ENCODE measurements at places on chromosomes 7 and 10.

- no peak for DNase-seq
Measured at GRCh38 chr7:158606671-158607424, 19.2 kb upstream of the PTPRN2 start.

- DNase-seq: no peak
Measured at GRCh38 chr7:143493751-143494150, 16.1 kb downstream of the TAS2R41 start.

- DNase-seq: no peak
Measured at GRCh38 chr7:116942504-116942903, 10.8 kb upstream of the ST7 start.

DNA sequence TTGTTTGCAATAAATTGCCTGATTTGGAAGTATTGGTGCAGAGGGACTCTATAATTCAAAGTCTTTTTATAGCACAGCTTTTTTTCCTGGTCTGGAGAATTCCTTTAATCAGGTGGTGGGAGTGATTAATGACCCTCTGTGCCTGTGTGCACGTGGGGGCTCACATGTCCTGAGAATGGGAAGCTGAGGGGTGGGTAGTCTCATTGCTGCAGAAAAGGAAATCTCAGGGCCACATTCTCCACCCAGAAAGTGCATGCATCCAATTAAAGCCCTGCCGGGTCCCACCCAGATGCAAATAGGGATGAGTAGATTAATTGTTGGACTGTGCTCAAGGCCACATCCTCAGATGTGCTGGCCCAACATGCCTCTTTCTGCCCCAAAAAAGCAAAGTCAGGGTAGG is 324.7 kb downstream of the CXCL12 start:
- no peak for DNase-seq

GRCh38 chr10:43925793-43926192 is 277.1 kb upstream of the ZNF32 start:
- DNase-seq: no peak

GRCh38 chr10:71078454-71079145 is 133.8 kb upstream of the UNC5B start:
- no peak for DNase-seq

GRCh38 chr7:108314551-108314950 is 141.7 kb downstream of the NRCAM start:
- no peak for DNase-seq

DNA sequence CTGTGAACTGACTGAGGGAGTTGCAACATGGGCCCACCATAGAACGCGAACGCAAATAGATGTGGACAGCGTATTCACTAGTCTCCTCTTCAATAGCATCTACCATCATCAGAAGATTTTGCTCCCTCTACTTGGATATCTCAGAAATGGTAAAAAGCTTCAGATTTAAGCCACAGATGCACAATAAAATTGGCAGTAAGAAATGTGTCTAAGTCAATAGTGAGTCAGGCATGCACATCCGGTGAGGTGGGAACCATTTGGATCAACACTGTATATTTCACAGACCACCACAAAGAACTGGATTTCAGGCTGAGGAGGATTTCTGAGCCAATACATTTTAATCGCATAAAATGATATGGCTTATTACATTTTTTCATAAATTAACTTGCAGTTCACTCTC is 111.5 kb upstream of the ADAM12 start:
- DNase-seq: no peak

DNA sequence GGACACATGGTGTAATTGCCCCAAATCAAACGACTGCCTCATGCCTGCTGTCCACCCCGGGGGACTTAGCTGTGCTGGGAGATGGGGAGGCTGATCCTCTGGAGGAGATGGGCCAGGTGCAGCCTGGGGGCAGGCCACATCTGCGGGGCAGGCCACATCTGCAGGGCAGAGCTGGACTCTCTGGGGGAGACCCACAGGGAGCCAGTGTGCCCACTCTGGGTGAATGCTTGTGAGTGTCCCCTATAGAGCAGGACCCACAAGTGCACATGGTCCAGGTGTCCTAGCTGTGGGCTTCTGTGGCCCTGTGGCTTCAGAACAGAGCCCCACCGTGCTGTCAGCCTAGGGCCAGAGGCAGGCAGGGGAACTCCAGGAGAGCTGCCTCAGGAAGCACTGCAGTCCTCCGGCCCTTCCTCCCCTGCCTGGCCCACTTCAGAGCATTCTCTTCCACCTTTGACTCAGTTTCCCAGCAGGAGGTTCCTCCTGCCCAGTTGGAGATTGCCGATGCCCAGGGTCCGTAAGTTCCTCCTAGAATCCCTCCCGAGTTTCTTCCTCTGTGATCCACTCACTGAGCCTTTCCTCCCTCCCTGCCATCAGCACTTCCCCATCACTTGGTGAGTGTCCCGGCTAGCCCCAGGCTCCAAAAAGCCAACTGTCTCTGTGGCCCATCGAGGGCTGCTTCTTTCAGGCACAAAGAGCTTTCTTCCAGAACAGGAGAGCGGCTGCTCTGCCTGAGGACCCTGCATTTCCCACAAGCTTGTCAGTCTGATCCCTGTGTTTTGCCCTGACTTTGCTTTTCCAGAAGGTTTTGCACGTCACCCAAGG is 50.3 kb downstream of the ADCYAP1R1 start:
- DNase-seq: no peak

- no peak for DNase-seq
Measured at GRCh38 chr10:108327706-108328105, 1163.2 kb upstream of the SORCS1 start.

GRCh38 chr7:74498354-74498753 is 44.6 kb downstream of the GTF2IRD1 start:
- no peak for DNase-seq

DNA sequence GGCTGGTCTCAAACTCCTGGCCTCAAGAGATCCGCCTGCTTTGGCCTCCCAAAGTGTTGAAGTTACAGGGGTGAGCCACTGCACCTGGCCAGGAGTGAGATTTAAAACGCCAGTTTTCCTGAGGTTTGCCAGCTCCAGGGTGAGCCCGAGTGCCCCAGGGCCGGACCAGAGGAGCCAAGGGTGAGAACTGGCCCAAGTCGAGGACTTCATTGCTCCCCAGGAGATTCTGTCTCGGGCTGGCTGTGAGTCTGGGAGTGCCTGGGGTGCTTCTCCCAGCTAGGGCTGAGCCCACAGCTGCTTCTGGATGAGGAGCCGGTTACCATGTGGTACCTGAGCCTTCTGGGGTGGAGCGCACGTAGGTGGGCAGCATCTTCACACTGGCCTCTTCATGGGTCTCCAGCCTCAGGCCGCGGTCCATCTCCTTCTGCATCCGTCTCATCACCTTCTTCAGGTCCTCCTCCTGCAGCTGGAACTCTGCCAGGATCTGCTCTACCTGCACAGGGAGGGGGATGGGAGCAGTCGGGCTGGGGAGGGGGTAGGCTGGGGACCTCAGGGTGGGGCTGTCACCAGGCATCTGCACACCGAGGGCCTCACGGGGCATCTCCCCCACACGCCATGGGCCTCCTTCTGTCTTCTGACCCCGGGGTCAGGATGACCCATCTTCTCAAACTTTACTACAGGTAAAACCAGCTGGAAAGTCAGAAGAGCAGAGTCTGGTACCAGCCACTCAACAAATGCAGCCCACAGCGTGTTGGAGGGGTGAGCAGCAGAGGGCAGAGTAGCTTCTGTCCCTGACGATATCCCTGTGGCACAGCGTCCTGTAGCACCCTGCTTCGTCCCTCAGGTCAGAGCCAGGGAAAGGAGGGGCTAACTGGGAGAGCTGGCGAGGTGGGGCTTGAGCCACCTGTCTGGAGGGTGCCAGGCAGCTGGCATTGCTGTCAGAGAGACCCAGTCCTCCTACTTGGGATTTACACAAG is 12.1 kb upstream of the MYL7 start:
- no peak for DNase-seq

DNA sequence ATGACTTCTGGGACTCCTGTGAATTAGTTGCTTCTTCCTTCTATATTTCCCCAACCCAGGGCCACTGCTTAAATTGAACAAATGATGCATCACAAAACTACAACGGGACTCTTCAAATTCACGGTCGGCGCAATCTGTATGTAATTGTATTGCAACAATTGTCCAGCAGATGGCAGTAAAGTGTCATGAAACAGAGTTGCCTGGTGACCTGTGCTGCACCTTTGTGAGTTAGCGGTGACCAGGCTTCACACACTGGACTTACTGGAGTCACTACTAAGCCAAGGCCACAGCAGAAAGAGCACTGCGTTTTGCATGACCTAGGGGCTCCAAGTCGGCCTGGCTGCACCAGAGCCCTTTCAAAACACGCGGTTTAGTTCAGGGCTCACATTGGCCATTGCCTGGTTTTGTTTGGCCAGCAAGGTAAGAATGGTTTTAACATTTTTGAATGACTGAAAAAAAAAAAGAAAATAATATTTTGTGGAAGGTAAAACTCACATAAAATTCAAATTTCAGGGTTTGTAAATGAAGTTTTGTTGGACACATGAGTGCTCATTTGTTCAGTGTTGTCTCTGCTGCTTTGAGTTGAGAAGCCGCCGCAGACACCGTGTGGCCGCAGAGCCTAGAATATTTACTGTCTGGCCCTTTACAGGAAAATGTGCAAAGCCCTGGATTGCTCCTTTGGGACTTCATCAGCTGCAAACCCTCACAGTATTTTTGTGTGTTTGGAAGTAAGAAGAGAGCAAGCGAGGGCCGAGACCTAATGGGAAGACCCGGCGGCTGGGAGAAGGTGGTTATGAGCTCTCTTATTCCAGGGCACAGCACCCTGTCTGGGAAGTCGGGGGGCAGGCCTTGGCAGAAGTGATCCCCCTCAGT is 23.2 kb upstream of the ZNF32 start:
- DNase-seq: peak; percentile 30

GRCh38 chr7:129401967-129402860 is 32.0 kb upstream of the STRIP2 start:
- DNase-seq: no peak

DNA sequence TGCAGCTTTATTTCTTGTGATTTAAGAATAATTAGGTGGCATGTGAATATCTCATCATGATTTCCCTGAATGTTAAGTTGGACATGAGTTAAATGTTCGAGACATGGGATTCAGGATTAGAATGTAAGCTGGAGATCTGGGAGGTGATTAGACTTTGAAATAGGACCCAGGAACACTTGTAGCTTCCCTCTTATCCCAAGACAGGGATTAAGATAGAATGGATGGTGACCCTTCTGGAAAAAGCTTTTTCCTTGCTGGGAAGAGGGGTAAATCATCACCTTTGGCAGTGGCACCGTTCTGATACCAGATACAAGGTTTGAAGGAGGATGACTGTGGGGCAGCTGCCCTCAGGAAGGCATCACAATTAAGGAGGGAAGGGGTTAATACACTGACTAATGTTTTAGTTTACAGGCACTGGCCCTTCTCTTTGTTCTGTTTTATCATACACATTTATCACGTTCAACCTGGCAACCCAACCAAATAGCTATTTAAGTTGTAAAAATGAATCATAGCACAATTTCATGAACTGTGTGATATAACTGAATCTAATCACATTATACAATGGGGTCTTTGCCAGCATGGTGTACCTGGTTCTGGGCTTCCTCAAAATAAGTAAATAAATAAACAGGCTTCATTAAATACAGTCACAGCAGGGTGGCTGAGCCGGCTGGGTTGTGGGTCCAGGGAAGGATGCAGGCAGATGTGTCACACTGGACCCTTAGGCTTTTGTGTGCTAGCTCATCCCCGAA is 212.7 kb downstream of the LRMDA start:
- DNase-seq: no peak

- no peak for DNase-seq
Measured at GRCh38 chr7:48088559-48089045, 463 bp upstream of the UPP1 start.

DNA sequence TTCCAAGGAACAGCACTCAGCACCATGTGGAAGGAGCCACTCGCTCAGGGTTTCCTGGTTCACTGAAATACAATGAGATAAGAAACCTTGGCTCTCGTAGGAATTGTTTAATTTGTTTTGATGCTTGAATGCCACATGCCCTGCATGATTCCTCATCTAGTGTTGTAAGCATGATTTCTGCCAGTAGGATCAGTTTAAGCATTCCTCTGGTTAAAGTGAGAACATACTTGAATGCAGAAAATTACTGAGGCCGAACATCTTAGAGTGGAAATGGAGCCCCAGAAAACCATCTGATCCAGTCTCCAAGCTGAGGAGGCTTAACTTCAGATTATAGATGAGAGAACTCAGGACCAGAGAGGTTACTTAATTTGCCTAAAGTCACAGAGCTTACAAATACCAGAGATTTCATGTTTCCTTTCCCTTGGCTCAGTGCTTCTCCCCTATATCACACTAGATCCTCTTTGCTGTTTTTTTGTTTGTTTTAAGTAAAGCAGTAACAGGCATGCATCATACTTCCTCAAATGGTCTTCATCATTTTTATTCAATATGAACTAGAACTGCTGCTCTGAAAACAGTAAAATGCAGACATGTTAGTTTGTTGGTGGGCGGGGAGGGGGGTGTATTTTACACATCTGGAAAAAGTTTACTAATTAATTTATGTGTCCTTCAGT is 125.1 kb downstream of the ADAM12 start:
- DNase-seq: no peak

GRCh38 chr10:20990604-20991003 is 93.5 kb upstream of the NEBL start:
- no peak for DNase-seq

GRCh38 chr10:7491949-7492659 is 81.3 kb upstream of the SFMBT2 start:
- DNase-seq: no peak

GRCh38 chr7:121097577-121097976 is 109.1 kb downstream of the CPED1 start:
- DNase-seq: no peak

GRCh38 chr7:5872326-5872725 is 8.3 kb upstream of the OCM start:
- no peak for DNase-seq

- DNase-seq: no peak
Measured at GRCh38 chr10:116710076-116710475, 32.3 kb downstream of the HSPA12A start.

DNA sequence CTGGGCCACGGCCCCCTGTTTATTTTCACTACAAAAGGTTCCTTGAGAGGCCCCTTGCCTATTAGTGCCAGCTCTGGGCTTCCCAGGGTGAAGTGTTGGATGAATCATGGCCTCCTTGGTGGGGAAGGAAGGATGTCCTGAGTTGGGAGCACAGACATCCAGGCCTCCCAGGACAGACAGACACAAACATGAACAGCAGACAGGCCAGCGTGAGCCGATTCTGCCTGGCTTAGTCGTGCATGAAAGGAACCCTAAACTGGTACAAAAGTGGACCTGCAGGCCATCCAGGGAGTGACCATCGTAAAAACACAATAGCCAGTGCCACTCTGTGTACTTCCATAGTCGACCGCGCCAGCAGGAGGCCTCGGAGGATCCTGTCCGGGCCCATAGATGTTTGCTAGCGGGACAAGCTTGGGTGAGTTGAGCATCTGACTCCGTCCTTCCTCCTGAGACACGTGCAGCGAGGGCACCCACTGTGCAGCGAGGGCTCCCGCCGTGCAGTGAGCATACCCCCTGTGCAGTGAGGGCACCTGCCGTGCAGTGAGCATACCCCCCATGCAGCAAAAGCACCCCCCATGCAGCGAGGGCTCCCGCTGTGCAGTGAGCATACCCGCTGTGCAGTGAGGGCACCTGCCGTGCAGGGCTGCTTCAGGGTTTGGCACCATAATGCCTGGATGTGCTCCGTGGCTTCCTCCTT is 51.3 kb upstream of the PRKAR1B start:
- no peak for DNase-seq

GRCh38 chr7:47771336-47771989 is 176.8 kb downstream of the PKD1L1 start:
- DNase-seq: no peak
